Daoy (cell line): ENCODE measurements at places on chromosomes 11 and 22.

DNA sequence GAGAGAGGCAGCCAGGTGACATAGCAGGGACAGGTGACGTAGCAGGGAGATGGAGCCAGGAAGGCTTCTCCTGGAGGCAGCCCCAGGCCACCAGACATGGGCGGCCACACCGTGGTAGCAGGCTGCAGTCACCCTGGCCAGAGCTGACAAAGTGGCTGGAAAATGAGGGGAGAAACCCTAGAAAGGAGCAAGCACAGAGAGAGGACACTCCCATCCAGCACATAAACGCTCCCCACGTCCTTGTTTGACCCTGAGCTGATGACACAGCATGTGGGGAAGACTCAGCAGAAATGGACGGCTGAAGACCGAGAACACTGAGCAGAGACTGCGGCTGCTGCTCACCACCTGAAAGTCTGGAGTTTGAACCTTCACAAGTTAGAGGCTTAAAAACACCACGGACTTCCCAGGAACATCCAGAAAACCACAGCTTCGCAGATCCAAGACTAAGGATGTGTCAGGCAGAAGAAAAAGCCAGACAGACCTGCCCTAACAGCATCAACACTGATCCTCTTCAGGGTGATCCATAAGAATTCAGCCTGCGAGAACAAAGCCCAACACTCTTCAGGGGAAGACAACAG lies 28.7 kb downstream of the DRD4 start:
- DNase-seq: no peak

DNA sequence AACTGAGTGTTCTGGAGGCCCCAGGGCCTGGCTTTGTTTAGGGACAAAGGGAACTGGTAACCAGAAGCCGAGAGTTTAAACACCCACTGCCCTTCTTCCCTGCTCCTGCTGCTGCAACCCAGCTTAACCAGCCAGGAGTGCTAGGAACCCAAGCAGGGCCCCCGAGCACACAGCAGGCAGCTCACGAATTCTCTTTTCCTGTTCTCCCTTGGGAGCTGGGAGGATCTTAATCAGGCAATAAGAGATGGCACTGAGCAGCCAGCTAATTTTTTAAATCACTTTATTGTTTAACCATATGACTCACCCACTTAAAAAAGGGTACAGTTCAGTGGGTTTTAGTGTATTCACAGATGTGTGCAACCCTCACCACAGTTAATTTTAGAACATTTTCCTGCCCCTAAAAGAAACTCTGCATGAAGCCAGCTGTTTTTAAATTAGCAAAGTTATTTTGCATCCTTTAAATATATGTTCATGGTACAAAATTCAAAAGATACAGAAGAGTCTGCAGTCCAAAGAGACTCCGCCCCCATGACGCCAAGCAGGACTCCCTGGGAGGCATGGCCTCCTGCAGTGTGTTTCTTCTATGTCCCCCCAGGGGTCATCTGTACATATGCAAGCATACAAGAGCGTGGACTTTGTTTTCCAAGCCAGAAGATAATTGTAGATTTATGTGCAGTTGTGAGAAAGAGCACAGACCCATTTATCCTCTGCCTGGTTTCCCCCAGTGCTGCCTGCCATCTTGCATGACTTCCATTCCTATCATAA lies 18.9 kb upstream of the PPP6R3 start:
- peak; percentile 64 for DNase-seq

GRCh38 chr11:12809864-12810567 lies 135.8 kb downstream of the TEAD1 start:
- DNase-seq: peak; percentile 68

DNA sequence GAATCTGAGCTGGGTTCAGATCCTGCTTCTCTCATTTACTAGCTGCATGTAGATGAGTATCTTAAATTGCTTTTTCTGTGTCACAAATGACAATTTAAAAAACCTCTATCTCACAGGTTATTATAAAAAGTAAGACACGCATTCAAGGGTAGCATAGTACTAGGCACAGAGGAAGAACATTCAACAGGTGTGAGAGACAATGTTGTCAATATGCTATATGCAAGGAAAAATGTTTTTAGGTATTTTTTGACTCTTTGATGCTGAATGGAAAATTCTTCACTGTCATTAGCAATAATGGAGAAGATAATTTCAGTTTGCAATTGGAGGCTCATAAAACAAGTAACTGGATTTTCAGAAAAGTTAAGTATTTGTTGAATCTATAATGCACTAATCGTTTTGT lies 81.6 kb downstream of the PIWIL4 start:
- DNase-seq: no peak
